ENCODE measurements at places on chromosomes 12 and 14. TPM values are rescaled to one million over a fixed set of nuclear protein-coding genes. Genes with fewer than 3 reads are reported as not detected.

The IQSEC3 gene
- total RNA-seq, result 0.02 TPM

The KCNH5 gene
- not detected for total RNA-seq

The LGR5 gene
- not detected for total RNA-seq

The REM2 gene
- 0.23 TPM for total RNA-seq

The RFX4 gene
- total RNA-seq, result 0.07 TPM

The ITGB7 gene
- 0.30 TPM for total RNA-seq

The ADSS1 gene
- total RNA-seq, result 6.7 TPM

All from A549 treated with dexamethasone at 1 μM for 4 hours (cell line).